PC-3 (cell line): ENCODE measurements at places on chromosomes 12 and 14. TPM values are rescaled to one million over a fixed set of nuclear protein-coding genes. Genes with fewer than 3 reads are reported as not detected.

TAS2R9 gene
- total RNA-seq = not detected in 2 replicates

CLEC12A gene
- not detected in 2 replicates for total RNA-seq

DBX2 gene
- not detected in 2 replicates for total RNA-seq

HOXC13 gene
- 7.8 and 9.0 TPM in 2 replicates for total RNA-seq

TBX3 gene
- total RNA-seq = 89.4 and 123 TPM in 2 replicates

ZBTB1 gene
- total RNA-seq = 23.6 and 26.0 TPM in 2 replicates

ESPL1 gene
- total RNA-seq = 31.6 and 37.3 TPM in 2 replicates

IRF9 gene
- 10.5 and 20.6 TPM in 2 replicates for total RNA-seq

MTA1 gene
- total RNA-seq = 82.3 and 102 TPM in 2 replicates

IRAK3 gene
- total RNA-seq = not detected in 2 replicates

JAG2 gene
- total RNA-seq = 57.1 and 59.3 TPM in 2 replicates

DNA sequence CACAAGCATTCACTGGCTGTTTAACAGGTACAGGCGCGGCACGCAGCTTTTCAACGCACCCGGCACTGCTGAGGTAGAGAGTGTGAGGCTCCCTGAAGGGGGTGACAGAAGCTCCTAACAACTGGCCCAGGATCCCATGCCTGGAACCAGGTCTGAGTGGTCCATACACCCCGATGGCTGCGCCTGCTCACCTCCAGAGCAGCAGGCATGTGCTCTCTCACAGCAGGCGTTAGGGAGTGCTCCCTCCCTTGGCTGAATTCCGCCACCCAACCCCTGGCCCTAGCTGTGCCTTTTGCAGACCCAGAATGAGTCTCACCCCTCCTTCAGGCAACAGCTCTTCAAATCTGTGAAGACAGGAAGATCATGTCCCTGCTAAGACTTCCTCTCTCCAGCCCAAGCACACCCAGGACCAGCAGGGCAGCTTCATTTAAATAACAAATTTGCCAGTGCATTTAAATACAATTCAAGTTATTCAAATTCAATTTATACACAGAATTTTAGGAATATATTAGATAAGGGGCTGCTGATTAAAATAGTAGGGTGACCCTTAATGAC lies 86.0 kb downstream of the SETD3 start:
- no peak overlapping the region for H3K27ac ChIP-seq
- peaks cover 19% of the 10 kb centered on the region for H3K4me1 ChIP-seq
- DNase-seq = no peak
- H3K36me3 ChIP-seq = peaks cover 5% of the 10 kb centered on the region; the same call in 1 of the 2 replicates

GRCh38 chr12:84912198-84913128 lies at the start of gene SLC6A15:
SLC6A15 (minus strand) TSS chr12:84912799; CDS start chr12:84892120, 20,679 bp downstream.
- H3K27ac ChIP-seq = no peak within 1 kb of the TSS
- H3K4me3 ChIP-seq = peak within 1 kb of the TSS; percentile 60; the same call in 1 of the 2 replicates
- H3K4me1 ChIP-seq = no peaks in the 10 kb centered on the region
- DNase-seq = no peak

DNA sequence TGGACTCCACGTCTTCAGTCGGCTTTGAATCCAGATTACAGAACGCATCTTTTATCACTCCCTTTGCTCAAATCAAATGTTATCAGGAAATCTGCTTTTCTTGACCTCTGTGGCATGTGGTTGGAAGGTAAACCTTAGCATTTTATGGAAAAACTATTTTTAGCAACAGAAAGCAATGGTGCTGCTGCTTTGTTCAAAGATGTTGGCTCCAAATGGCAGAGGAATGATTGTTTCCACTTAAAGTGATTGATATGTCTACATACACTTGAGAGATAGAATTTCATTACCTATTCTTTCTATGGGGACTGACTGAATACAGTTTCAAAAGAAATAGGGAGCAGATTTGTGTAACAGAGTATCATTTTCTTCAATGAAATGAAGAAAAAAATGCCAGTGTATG lies 761.2 kb downstream of the NOVA1 start:
- no peak for DNase-seq
- no peaks in the 10 kb centered on the region for H3K4me1 ChIP-seq
- H3K27me3 ChIP-seq = no peaks in the 10 kb centered on the region
- H3K36me3 ChIP-seq = no peaks in the 10 kb centered on the region

DNA sequence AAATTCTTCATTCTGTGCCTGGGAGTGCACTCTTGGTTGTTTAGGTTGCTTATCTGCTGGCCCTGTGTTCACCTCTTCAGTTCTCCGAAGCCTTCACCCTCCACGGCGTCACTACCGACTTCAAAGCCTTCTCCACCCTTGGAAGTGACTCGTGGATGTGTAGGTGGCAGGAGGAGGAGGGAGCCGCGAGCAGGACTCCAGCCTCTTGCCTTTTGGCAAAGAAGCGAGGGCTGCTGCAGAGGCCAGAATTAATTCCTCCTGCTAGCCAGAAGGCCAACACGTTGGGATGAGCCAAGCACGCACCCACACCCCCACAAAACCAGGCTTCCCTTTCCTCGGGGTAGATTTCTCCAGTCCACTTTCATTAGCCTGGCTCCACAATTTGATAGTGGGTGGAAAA lies 86.5 kb downstream of the TBX5 start:
- H3K27ac ChIP-seq = no peak overlapping the region
- H3K27me3 ChIP-seq = peaks cover 61% of the 10 kb centered on the region
- H3K4me3 ChIP-seq = no peak overlapping the region
- H3K4me1 ChIP-seq = no peaks in the 10 kb centered on the region

GRCh38 chr12:6341417-6342139 lies at the start of gene TNFRSF1A:
TNFRSF1A (minus strand) TSS chr12:6342076; CDS start chr12:6341814, 262 bp downstream.
- no peaks in the 10 kb centered on the region for H3K36me3 ChIP-seq
- H3K27me3 ChIP-seq = no peaks in the 10 kb centered on the region
- peak within 1 kb of the TSS; percentile 83 for H3K27ac ChIP-seq

GRCh38 chr12:49049566-49050224 lies 10.9 kb downstream of the KMT2D start:
- no peak overlapping the region for H3K27ac ChIP-seq
- peaks cover 83% of the 10 kb centered on the region for H3K36me3 ChIP-seq

DNA sequence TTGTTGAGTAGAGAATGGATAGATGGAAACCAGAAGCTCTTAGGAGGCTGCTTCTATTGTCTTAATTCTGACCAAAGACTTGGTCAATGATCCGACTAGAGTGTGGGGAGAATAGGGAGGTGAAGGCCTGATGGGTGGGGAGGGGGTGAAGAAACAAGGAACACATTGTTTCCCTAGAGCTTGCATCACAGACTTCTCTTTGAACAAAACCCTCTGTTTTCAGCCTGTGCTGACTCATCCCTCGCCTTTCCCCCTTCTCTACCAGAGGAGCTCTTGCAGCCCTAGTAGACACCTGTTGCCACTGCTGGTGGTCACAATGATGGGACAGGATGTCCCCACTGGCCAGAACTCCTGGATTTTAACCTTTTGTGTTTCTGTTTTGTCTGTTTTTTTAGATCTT lies 46.8 kb upstream of the CISTR start:
- H3K36me3 ChIP-seq = no peaks in the 10 kb centered on the region
- H3K27ac ChIP-seq = peak overlapping the region; percentile 63
- peak; percentile 79 for DNase-seq
- peaks cover 45% of the 10 kb centered on the region for H3K4me1 ChIP-seq
